ENCODE measurements at places on chromosomes 6 and 20.

- no peak for DNase-seq
These were observed 581 bp upstream of the ALDH8A1 start for GRCh38 chr6:134950482-134950881.

- no peak for DNase-seq
These were observed 615.7 kb upstream of the ARID1B start for GRCh38 chr6:156161471-156161870.

- peak; percentile 93 for DNase-seq
These were observed at the start of gene NOP56 for GRCh38 chr20:2651772-2652723. Gene NOP56, plus strand, starts transcription at chr20:2652632. Its CDS starts 29 bp downstream, at chr20:2652661.

GRCh38 chr6:150766201-150766997 is 99.1 kb upstream of the MTHFD1L start:
- DNase-seq: no peak

DNA sequence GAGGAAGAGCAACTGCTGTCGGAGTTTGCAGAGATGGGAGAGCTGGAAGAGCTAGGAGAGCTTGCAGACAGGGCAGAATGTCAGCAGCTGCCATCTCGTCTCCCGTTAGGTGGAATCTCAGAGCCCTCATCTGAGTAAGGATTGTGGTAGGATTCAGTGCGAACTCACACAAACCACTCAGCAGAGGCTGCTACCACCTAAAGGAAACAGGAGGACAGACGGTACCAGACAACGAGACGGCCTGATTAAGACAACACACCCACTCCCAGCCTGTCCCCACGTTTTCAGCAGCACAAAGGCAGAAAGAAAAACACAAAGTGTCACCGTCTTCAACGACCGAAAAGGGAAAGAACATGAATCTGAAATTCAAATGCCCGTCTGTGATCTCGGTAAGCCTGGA is 4.1 kb downstream of the LEMD2 start:
- no peak for DNase-seq

DNA sequence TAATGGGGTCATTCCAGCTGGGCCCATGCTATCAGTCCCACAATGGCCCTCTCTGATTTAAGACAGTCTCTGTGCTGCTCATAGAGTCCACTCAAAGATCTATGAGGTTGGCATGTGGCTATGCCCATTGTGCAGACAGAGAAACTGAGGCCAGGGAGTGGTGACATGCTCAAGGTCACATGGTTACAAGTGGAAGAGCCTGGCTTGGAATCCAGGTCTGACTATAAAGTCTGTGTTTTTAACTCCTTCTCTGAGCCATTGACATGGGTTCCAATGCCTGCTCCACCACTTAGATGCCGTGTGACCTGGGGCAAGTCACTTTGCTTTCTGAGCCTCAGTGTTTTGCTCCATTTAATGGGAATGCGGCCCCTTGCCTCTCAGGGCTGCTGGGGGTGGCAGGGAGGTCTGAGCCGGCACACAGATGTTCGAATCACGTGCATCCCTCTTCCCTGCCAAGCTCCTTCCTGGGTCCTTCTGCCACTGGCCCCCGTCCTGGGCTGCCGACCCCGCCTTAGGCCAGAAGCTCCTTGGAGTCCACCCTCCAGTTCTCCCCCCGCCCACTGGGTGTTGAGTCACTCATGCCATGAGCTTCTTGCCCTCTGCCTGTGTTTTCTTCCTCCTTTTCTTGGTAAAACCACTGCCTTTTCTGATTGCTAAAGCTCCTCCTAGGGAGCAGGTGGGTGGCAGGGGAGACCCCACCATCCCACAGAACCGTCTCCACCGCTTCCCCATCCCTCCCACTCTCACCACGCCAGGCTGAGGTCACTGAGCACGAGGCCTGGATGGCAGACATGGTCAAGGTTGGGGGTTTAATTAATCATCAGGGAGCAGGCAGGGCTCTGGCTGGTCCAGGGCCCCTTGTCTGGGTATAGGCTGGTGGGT is 35.7 kb downstream of the CEBPB start:
- DNase-seq: no peak

DNA sequence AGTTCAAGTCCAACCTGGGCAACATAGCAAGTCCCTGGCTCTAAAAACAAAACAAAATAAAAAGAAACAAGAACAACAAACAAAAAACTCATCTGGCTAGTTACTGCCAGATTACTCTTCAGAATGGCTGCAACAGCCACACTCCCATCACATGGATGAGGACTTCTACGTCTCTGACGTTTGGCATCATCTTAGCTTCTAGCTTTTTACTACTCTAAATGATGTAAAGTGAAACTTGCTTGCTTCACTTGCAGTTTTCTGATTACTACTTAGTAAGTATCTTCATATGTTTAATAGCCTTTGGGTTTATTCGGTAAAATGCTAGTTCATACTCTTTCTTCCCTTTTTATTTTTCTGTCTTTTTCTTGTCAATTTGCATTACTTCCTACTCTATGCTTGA is 161.1 kb upstream of the CARMIL1 start:
- DNase-seq: no peak

- DNase-seq: no peak
These were observed 14.2 kb upstream of the FAM162B start for GRCh38 chr6:116779573-116780164.

- DNase-seq: no peak
These were observed 14.2 kb downstream of the SMPDL3A start for GRCh38 chr6:122803171-122803661.

DNA sequence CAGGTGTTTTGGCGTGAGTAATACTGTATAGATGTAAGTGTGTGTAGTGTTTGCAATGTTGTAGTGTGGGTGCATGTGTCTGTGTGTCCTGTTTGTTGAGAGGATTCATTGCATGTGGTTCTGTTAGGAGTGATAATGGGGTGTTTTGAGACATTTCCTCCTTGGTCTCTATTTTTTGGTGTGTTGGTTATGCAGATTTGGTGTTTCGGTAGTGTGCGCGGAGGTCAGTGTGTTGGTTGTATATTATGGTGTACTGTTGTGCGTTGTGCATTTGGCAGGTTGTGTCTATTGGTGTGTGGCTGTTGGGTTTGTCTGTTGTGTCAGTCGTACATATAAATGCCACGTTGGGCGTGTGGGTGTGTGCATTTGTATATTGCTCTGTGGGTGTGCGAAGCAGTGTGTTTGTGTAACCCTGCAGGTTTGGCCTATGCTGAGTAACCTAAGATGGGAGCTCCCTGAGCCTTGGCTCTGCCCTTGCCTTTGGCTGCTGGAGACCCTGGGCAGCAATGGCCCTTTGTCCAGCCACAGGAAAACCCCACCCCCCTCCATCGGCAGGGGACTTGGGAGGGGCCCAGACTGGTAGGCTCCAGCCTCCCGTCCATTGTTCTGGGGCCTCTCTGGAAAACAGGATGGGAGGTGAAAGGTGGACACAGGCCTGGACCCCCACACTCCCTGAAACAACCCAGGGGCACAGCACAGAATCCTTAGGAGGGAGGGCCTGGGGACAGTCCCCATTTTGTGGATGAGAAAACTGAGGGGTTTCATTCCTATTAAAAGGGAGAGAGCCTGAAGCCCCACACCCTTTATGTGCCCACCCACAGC is 10.3 kb upstream of the ID1 start:
- DNase-seq: no peak

- DNase-seq: no peak
These were observed 31.6 kb upstream of the PXDC1 start for GRCh38 chr6:3782876-3783832.

DNA sequence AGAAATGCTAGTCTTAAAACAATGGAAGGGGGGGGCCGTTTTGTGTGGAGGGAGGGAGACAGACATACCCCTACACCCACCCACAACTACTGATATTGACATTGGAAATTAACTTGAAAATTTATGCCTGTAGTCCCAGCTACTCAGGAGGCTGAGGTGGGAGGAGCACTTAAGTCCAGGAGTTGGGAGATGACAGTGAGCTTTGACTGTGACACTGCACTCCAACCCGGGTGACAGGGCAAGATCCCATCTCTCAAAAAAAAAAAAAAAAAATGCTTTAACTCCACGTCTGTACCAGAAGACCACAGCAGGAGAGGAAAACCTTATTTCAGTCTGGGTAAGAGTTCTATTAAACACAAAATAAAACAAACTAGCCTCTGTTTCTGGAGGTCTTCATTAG is 2.2 kb downstream of the TBC1D20 start:
- DNase-seq: no peak

DNA sequence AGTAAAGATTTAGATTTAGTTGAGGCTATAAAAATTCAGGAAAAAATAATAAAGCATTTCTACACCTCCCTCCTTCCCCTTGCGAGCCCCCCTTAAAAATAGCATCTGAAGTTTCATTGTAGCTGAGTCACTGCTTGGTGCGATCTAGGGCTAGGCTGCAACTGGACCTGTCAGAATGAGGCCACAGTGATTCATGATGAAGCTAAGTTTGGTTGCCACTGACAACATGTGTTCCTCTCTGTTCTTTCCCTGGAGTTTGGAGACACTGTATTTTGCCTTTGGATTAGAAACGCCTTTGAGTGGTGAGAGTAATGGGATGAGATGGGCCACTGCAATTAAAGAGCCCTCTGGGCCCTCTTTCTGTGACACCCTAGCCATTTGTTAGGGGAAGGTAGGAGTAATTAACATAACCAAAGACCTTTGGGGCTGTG is 334.1 kb downstream of the NRN1 start:
- DNase-seq: no peak

DNA sequence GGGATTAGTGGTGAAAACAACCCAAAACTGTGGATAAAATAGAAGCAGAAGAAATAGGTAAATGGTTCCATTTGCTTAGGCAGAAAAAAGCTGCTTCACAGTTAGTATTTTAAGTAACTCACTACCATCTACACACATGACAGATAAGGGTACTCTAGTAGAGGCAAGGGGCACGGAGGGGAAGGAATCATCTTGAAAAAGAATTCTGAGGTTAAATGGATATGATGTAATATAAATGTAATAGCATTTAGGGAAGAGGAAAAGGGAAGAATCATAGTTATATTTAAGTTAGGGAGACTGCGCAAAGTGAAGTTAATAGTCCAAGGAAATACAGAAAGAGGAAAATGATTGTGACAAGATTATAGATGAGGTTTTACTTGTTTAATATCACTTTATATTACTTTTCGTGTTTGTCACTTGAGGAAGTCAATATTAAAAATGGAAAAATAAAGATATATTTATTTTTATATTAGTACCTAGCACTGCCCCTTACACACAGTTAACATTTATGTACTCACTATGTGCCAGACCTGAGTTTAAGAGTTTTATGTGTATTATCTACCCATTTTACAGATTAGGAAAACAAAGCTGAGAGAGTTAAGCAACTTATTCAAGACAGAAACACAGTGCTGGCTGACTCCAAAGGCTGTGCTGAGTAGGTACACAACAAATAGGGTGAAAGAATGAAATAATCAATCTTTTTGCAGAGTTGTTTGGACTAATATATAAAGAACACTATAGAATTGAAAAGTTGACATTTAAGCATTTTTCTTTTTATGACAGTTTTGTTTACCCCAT is 128.1 kb downstream of the REV3L start:
- DNase-seq: no peak

GRCh38 chr20:45229264-45230056 is 8.3 kb downstream of the SEMG2 start:
- no peak for DNase-seq

- no peak for DNase-seq
These were observed 10.1 kb upstream of the SSR1 start for GRCh38 chr6:7323074-7323473.

DNA sequence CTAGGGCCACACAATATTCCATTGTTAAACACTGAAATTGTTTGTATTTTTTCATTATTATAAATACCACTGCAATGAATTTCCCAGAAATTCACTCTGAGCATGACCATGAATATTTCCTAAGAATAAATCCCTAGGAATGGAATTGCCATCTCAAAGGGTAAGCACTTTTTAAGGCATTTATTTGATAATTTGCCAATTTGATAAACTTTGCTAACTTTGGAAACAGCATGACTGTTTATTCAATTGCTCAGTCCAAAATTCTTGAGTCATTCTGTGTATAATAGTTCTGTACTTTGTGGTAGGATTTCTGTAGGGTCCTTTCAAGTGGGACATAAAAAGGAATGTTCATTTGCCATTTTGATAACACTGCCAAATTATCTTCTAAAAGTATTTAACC is 44.2 kb upstream of the TOX2 start:
- no peak for DNase-seq

DNA sequence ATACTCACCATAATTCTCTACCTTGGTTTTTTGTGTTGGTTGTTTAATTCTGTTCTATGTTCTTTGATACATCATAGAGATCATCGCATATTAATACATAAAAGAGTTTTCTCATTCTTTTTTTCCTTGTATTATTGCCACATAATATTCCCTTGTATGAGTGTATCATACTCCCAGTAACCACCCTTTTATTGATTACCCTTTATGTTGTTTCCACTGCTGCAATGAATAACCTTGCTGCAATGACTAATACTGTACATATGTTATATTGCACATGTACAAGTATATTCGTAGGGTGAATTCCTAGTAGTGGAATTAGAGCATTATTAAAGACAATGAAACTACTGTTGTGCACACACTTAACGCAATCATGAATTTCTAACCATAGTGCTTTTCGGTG is 9.1 kb upstream of the SF3B5 start:
- no peak for DNase-seq

DNA sequence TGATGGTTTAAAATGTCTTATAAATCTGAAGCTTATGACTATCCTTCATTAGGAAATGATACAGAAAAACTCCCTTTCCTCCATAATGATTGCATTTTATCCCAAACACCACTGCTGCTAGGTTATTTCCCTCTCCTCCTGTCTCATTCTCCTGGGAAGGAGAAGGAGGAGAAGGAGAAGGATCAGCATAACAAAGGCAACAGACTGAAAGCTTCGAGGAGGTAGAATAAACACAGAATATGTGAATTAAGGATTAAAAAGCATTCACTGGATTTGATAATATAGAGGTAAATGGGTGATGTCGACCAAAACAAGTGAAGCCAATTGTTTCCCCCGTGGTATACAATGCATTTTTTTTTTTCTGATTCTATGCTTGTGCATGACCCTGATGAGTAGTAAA is 82.0 kb downstream of the WASF1 start:
- DNase-seq: no peak

DNA sequence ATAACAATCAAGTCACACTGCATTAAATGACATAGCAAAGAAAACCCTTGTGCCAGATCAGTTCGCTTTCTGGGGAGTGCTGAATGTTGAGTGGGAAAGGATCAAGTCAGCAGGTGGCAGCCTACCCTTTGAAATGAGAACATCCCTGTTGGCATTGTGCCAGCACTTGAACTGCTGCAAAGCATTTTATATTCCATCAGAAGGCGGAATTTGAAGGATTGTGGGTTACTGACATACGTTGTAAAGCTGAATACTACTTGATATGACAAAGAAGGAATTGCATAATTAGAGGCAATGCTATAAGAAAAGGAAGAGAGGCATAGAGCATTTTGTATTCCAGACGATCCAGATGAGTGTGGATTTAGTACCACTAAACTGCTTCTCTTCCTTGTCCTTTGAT is 26.5 kb downstream of the BCKDHB start:
- DNase-seq: peak; percentile 11

- DNase-seq: peak; percentile 39
These were observed 516 bp downstream of the GTPBP2 start for GRCh38 chr6:43628393-43629103.

Data from activated T-cell treated with anti-CD3 and anti-CD28 coated beads for 1 hour (primary cell).